ENCODE measurements at places on chromosomes 12 and 14.
A peak's percentile ranks its signal among the peaks of the same experiment; 100 is the strongest.

DNA sequence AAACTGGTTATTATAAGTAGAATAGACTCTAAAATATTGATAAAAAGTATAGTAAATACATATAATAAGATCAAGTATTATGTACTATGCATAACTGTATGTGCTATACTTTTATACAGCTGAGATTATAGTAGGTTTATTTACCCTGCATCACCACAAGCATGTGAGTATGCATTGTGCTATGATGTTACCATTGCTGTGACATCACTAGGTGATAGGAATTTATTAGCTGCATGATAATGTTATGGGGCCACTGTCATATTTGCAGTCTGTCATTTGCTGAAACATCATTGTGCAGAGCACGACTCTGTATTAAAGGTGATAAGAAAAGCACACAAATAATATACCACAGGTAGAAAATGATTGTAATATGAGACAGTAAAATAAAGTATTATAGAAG, 385.6 kb downstream of the ZFP36L1 start:
- DNase-seq: no peak

GRCh38 chr12:90075685-90076084, 367.0 kb upstream of the ATP2B1 start:
- no peak for DNase-seq

DNA sequence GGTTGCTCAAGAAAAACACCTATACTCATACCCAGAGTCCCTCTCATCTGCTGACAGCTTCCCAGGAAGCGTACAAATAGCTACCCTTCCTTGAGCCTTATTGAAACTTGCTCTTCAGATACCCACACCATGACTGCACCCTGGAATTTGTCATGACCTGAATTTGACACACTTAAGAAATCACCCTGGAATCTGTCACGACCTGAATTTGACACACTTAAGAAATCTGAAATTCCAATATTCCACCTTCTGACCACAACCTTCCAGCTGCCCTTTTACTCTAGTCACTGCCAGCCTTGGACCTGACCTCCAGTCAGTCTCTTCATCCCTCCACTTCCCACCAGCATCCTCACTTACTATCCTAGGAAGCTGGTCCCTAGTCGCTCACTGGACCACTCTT, 1.1 kb upstream of the HAL start:
- no peak for DNase-seq

- peak; percentile 48 for DNase-seq
Observed at GRCh38 chr12:121579981-121580868, 598 bp downstream of the KDM2B start.

DNA sequence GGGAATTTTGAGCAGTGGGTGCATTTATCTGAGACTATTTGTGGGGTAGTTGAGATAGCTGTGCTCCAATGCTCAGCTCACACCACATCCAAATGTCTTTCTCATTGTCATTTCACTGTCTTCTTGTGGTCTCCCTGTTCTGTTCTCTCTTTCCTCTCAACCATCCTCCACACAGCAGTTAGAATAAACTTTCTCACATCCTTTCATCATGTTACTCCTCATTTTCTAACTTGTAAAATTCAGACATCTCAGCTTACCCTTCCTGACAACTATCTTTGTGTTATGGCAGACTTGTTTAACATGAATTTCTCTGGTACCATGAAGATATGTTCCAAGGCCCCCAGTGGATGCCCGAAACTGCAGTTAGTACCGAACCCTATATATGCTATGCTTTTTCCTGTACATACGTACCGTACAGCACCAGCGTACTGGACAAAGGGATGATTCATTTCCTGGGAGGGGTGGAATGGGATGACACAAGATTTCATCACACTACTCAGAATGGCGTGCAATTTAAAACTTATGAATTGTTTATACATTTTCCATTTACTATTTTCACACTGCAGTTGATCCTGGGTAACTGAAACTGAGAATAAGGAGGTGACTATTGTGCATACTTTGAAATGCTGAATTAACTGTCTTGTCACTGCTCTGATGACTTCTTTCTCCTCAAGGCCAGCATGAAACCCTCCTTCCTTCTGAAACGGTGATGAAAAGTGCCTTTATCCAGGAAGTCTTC, 177.1 kb upstream of the SLC38A2 start:
- DNase-seq: no peak

DNA sequence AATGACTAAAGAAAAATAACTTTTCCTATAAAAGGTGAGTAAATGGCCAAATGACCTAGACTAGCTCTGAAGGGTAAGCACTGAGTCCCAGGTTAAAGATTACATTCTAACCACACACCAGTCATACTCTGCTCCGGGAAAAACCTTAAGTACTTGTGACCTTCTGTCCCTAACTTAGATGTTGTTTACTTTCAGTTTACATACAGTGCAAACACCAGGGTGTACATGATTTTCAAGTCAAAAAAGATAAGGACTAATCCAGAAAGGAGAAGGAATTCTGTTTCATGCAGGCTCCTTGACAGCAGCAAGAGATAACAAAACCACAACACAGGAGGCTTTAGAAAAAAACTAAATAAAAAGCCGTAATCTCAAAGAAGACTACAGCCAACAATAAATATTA, 174.2 kb downstream of the PPM1H start:
- no peak for DNase-seq

- no peak for DNase-seq
Observed at GRCh38 chr12:106704081-106704480, 70.4 kb upstream of the RIC8B start.

GRCh38 chr14:68977718-68978171, 1.4 kb downstream of the ACTN1 start:
- peak; percentile 82 for DNase-seq
